ENCODE measurements at places on chromosomes 4 and X.

DNA sequence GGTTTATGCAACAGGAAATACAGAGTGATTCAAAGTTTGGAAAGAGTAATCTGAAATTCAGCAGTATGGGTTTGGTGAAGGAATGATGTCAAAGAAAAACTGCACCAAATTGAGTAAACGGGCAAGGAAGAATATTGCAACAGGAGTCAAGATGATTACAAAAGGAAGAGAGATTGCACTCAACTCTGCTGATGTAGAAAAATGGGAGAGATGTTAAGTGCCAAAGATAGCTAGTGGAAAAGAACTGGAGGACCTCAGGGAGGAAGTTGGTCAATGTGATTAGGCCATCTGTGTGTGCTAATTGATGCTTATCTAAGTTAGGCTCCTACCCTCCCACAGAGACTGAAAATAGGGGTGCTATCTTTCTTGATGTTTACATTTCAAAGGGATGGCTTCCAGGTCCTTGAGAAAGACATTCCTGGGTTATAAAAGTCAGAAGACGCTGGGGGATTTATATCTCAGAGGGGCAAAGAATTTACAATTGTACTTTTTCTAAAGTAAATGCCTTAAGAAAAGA lies 167.4 kb upstream of the FAM47A start:
- DNase-seq = no peak

GRCh38 chrX:130846746-130847145 lies 56.3 kb downstream of the ENOX2 start:
- DNase-seq = no peak

GRCh38 chr4:86218746-86219473 lies 140.9 kb downstream of the MAPK10 start:
- no peak for DNase-seq

- no peak for DNase-seq
These were observed 19.5 kb downstream of the SUV39H1 start for GRCh38 chrX:48715876-48716502.

DNA sequence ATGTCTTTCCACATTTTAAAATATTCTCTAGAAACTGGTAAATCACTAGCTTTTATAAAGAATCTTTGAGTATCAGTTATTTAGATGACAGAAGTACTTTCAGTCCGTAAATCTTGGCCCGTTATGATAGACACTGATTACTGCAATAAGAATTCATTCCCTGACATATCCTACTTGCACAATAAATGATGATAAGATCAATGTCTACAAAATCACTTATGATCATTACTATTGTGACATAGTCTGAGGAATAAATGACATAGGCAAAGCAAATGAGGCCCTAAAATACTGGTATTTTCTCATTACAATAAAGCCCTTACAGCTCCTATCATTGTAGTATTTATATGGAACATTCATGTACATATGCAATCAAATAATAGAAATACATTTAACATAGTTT lies 6.6 kb upstream of the PDCL2 start:
- no peak for DNase-seq

GRCh38 chrX:38732866-38733265 lies 68.4 kb upstream of the MID1IP1 start:
- no peak for DNase-seq

- DNase-seq = no peak
These were observed 69.8 kb downstream of the ANXA3 start for GRCh38 chr4:78621395-78621794.

DNA sequence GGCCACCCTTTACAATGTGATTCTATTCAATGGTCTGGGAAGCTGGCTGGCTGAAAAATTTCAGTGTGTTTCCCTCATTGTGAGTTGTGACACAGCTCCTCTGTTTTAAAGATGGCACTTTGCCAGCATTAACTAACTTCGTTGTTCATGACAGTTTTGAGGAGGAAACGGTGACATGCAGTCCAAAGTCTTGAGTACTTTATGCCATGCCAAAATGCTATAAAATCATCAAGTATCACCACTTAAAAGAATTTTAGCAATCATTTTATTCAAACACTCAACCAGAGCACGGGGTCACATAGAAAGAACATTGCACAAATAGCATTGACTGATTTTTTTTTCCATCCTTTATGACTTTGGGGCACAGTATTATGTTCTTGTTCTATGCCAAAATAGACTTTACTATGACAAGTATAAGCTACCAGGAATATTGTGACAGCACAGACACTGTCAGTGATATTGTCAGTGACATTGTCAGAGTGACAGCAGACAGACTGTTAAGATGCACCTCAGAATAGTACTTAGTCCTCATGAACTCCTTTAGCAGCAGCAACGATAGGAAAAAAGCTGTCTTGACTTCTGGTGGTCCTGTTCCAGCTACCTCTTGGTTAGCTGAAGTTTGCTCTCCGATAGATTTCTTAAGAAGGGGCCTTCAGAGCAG lies 46.7 kb downstream of the CXCL13 start:
- DNase-seq = no peak

DNA sequence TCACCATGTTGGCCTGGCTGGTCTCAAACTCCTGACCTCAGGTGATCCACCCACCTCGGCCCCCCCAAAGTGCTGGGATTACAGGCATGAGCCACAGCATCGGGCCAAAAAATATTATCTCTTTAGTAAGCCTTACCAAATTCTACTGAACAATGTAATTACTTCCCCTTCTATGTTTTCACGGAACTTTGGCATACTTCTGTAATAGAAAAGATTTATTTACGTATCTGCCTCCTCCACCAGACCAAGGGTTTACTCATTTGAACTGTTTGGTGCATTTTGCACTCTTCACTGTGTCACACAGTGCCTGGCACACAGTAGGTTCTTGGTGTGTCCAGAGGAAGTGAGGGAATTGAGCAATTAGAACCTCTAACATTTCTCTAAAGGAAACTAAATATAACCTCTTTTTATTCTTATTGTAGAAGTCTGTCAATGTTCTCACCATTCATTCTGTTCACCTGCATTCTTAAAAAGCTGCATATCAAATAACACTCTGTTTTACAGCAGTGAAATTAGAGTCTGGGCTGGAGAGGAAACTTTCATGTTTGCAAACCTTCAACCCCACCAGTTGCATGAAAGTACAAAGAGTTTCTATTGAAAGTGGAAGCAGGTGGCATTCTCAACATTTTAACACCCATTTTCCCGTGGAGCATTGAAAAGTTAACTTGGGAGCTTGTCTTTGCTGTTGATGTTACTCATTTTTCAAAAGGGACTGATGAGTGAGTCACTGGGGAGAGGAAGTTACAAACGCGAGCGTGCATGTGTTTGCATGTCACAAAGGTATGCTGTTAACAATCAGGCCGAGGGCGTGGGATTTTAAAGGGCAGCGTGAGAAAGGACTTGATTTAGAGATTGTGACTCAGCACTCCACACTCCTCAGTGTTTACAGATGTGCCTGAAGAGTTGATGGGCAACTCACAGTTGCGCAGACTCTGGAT lies 314.1 kb downstream of the STK32B start:
- DNase-seq = no peak

GRCh38 chrX:100316987-100317386 lies 93.1 kb downstream of the PCDH19 start:
- no peak for DNase-seq

- DNase-seq = no peak
These were observed 927.5 kb upstream of the SLIT2 start for GRCh38 chr4:19324184-19324583.

Measured in NCI-H446 treated with DMSO at 0.1 percent for 48 hours (cell line).